ENCODE measurements at places on chromosomes 13 and 19.

DNA sequence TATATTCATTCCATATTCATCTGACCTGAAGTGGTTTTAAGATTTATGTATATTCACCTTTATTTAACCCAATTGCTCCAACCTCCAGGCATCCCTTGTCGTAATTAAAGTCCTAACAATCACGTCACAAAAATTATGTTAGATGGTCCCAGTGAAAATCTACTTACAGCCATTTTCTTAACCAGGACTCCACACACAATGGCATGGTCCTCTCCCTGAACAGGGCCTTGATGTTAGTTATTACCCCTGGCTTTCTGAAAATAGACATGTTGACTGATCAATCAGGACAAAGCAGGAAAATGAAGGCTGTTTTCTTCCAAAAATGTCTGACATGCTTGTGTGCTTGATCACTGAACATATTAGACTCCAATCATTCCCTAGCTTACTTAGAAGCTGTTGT is 542.7 kb upstream of the SLITRK5 start:
- no peak for DNase-seq

DNA sequence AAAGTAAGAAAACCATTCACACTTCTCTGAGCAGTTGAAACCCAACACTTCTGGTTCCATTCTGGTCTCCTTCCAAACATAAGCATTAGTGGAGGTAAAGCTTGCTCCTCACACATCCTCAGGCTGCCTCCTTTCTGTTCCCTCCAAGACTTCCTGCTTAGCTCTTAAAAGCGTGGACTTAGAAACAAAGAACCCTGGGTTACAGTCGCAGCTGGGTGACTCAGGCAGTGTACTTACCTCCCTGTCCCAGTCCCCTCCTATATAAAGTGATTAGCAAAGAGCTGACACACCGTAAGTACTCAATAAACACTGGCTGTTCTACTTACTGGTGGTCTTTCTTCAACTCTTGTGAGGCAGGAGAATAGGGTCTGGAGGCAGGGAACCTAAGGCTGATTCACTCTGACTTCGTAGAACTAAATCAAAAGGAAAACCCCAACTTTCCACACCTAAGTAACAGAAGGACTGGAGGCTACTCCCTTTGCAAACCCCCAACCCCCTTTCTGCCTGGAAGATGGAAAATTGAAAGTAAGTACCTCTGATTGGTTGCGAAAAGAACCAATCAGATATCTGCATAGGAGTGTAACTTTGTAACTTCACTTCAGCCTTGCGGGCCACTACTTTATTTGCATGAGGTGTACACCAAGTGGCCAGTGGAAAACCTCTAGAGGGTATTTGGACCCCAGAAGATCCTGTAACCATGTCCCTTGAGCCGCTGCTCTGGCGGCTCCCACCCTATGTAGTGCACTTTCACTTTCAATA is 165.4 kb downstream of the SUCLA2 start:
- no peak for DNase-seq

DNA sequence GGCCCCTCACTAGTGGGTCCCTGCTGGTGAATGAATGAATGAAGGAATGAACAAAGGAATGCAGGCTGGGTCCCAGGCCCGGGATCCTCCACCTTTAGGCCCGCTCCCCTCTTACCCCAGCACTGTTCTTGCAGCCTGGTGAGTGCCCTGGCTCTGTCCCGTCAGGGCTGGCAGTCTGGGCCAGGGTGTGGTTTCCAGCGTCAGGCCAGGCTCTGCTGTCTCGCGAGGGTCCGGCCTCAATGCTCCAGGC is 317 bp downstream of the LYL1 start:
- no peak for DNase-seq

DNA sequence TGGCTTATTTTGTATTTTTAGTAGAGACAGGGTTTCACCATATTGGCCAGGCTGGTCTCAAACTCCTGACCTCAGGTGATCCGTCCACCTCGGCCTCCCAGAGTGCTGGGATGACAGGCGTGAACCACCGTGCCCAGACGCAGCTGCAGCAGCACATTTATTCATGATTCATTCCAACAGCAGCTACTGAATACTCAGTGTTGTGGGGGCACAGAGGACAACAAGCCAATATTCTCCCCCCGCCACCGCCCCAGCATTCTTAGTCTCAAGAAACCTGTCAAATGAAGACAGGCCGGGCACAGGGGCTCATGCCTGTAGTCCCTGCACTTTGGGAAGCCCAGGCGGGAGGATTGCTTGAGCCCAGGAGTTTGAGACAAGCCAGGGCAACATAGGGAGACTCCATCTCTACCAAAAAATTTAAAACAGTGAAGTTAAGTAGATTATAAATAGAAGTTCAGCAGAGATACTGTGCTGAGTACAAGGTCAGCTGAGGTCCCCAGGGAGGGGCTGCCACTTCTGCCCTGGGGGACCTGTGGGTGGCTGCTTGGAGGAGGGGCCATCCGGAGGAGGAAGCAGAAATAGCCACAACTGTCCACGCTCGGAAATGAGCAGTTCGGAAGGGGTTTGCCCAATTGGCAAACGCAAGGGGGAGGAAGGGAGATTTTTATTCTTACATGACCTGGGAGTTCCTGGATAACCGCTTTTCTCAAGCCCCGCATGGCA is 4.3 kb downstream of the DOT1L start:
- no peak for DNase-seq

GRCh38 chr19:10317045-10317856 is 1.4 kb upstream of the FDX2 start:
- no peak for DNase-seq

DNA sequence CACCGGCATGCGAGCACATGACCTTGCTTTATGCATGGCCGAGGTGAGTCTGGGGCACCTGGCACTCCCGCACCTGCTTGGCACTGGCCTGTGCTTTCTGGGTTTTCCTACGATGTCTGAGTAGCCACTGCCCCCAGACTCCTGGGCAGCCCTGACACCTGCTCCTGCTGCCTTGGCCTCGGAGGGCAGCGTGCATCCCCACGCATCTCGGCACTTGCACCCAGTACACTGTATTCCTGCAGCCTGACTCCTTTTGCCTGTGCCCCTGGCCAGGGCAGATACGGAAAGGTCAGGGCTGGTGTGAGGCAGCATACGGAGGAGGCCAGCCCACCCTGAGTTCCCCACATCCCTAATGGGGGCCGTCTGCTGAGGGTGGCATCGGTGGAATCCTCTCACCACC is 340.6 kb downstream of the TEX29 start:
- DNase-seq, result no peak

DNA sequence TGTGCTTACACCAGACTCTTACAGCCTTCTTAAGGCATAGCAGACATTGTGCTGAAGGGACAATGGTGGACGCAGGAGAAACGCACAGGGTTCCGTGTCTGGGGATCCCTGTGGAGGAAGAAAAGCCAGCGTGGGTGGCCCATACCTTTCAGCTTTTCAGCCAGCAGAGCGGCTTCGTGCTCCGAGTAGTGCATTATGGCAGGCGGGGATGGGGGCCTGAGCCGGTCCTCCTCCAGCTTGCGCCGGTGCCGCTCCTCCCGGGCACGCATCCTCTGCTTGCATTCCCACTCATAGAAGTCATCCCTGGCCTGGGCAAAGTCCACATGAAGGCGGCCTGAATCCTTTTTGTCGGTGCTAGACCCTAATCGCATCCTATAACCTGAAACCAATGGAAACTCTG is 332.4 kb downstream of the DNAJC15 start:
- DNase-seq, result no peak

DNA sequence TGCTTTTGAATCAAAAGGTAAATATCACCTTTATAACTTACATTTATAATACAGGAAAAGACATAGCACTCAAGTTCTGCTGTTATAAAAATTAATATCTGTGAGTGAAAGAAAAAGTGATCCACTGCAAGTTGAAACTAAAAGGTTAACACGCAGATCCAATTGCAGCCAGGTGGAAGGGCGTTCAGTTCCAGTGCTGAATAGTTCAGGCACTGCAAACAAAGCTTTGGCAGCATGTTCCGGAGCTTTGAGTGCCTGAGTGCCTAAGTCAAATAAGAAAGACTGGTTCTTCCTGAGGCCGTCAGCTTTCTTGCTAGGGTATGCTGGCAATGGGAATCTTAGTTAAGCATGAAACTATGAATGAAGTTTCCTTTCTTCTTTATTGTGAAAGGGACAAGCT is 200.3 kb downstream of the LMO7 start:
- DNase-seq, result no peak

- DNase-seq, result no peak
Observed at GRCh38 chr19:4016903-4017638, 9.5 kb downstream of the PIAS4 start.

- DNase-seq, result no peak
Observed at GRCh38 chr19:14369399-14370168, 11.7 kb upstream of the ADGRE5 start.
